Epithelial cell of esophagus (primary cell): ENCODE measurements at places on chromosomes 2 and 18.

GRCh38 chr2:85892216-85892944, 3.6 kb upstream of the ST3GAL5 start:
- peak; percentile 54 for DNase-seq

DNA sequence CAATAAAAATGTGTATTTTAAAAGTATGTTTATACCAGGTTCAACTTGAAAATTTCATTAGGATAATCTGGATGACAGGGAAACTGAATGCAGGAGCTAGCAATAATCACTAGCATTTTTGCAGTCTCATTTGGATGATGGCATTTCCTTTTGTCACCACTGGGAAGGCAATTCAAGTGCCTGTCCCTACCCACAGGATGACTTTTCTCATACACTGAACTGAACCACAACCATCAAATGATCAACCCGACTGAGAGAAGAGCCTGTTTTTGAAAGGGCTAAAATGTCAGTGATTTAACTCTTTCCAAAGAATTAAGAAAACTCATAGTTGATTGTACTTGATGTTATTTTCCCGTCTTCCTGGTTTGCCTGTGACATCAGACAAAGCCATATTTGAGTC, 115.0 kb downstream of the FAM124B start:
- no peak for DNase-seq

DNA sequence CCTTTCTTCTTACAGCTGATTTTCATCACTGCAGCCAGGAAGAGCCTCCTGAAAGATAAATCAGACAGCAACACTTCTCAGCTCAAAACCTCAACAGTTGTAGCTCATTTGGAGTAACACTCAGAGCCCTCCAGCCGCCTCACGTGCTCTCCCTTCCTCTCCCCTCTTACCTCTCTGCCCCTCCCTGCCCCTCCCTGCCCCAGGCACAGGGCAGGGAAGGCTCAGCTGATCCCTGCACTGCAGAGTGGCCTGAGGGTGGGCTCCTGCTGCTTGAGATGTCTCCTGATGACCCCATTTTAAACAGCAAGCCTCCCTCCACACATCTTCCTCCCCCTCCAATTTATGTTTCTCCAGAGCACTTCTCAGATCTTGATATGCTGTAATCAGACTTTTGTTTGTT, 54.4 kb downstream of the SH3YL1 start:
- no peak for DNase-seq

GRCh38 chr2:33108483-33109443, 162.0 kb downstream of the LTBP1 start:
- DNase-seq, result peak; percentile 73

DNA sequence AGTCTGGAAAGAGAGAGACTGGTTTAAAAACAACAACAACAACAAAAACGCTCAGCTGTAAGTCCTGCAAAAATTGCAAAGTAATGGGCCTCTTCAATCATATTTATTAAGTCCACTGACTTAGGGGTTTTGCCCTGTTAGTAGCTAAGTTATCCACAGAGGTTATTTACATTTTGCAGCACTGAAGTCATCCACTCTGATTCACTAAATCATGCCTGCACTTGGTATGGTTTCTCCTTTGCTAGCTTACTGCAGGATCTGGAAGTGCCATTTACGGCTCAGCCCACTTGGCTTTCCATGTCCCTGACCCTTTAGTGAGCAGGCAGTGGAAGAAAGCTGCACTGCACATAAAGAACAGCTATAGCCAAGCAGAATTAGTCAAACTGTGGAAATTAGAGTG, 484.4 kb downstream of the NRXN1 start:
- DNase-seq, result peak; percentile 93

DNA sequence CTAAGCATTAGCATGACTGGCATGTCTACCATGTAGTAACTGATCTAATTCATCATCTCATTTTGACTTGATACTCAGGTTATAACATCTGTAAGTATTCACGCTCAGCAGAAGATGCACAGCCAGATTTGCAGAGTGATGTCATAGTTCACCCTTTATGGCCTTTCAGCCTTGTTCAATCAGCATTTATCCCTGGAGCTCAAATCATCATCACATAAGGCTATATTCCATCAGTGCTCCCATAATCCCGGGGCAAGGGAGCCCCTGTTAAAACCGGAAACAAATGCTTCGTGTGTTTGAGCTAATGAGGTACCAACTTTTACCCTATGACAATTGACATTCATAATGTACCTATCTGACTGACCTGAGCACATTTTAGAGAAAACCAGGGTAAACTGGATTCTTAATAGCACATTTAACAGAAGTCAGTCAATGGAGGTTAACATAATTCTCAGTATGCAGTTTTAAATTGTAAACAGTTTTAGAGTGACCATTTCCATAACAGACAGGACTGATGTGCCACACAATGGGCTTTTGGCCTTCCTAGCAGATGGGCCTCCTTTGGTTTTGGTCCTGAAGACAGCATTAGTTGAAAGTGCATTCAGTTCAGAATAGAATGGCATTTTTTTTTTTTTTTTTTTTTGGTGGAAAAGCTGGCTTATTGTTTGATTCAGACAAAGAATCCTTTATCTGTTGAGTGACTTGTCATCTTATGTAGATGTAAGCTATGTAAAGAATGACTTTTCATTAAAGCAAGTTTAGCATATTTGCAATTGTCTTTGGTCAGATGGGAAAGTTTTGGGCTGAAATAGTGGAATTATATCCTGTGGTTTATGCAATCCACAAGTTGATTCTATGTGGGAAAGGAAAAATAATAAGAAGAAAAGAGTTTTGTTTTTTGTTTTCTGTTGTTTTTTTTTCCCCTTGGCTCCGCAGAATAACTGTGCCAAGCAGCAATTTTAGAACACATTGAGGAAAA, 866.0 kb upstream of the ACVR2A start:
- DNase-seq, result no peak

- DNase-seq, result peak; percentile 10
These were observed 405.9 kb downstream of the XIRP2 start for GRCh38 chr2:167293943-167294775.

GRCh38 chr2:97662386-97662894, 1.4 kb downstream of the ACTR1B start:
- no peak for DNase-seq
